ENCODE measurements at places on chromosomes 3 and 15. TPM values are rescaled to one million over a fixed set of nuclear protein-coding genes. Genes with fewer than 3 reads are reported as not detected.

- no peaks in the 10 kb centered on the region for H3K27me3 ChIP-seq
- no peaks in the 10 kb centered on the region for H3K4me1 ChIP-seq
- DNase-seq = peak; percentile 28
- no peaks in the 10 kb centered on the region for H3K36me3 ChIP-seq
- H3K4me3 ChIP-seq = no peak overlapping the region
Observed at GRCh38 chr3:142828703-142829305, 60.1 kb downstream of the PCOLCE2 start.

DNA sequence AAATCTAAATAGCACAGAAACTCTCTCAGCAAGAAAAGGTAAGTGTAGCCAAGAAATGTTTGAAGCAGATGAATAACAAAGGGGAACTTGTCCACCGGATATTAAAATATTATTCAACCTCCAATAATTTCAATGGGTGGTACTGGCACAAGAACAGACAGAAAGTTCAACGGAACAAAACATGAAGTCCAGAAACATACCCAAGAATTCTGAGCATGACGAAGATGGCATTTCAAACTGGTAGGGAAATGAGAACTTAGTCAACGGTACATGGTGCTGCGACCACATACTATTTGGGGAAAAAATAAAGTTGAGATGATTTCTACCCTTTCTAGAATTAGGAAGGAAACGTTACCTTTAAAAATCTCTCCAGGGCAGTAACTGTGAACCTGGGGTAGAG is 5.5 kb downstream of the CHSY1 start:
- no peak for DNase-seq
- H3K4me3 ChIP-seq = peak overlapping the region; percentile 40
- H3K4me1 ChIP-seq = peaks cover 62% of the 10 kb centered on the region
- H3K27ac ChIP-seq = peak overlapping the region; percentile 57
- H3K27me3 ChIP-seq = no peaks in the 10 kb centered on the region
- H3K36me3 ChIP-seq = no peaks in the 10 kb centered on the region

DNA sequence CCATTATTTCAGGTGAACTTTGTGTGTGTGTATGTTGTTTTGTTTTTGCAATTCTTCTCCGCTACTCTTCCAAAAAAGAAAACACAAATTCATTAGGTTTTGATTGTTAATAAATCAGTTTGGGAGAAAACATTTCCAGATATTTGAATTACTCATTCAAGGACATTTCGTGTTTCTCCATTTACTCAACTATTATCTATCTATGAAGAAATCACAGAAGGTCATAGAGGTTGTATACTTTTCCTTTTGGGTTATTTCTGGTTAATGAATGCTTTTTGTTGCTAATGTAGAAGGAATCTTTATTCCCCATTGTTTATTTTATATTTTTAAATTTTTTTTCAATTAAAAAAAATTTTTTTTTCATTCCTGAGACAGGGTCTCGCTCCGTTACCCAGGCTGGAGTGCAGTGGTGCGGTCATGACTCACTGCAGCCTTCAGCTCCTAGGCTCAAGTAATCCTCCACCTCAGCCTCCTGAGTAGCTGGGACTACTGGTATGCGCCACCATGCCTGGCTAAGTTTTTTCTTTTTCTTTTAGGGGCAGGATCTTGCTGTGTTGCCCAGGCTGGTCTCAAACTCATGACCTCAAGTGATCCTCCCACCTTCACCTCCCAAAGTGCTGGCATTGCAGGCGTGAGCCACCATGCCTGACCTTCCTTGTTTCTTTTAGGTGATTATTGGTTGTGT is 28.4 kb downstream of the IGF1R start:
- H3K4me1 ChIP-seq = peaks cover 21% of the 10 kb centered on the region
- H3K27ac ChIP-seq = peak overlapping the region; percentile 67
- DNase-seq = no peak
- no peaks in the 10 kb centered on the region for H3K36me3 ChIP-seq
- no peaks in the 10 kb centered on the region for H3K27me3 ChIP-seq

DNA sequence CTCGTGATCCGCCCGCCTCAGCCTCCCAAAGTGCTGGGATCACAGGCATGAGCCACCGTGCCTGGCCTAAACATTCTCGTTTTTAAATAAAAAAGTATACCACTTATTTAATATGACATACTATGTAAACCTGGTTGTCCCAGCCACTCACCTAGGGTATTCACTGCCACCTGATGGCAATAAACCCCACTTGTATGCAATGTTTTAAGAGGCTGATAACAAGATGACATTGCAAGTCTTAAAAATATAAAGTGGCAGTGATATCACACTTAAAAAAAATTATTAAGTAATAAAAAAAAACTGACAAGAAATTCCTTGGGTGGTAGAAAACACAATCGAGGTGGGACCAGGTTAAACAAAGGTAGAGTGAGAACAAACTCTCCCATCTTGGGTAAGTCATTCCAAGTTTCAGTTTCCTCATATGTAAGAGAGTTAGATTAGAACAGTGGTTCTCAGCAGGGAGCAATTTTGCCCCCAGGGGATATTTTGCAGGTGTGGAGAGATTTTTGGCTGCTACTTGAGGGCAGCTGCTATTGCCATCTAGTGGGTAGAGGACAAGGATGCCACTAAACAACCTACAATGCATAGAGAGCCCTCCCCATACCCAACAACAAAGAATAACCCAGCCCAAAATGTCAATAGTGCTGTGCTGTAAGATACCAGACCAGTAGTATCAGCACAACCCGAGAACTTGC is 14.5 kb downstream of the ARF4 start:
- H3K27ac ChIP-seq = no peak overlapping the region
- H3K27me3 ChIP-seq = no peaks in the 10 kb centered on the region
- no peak overlapping the region for H3K4me3 ChIP-seq

Gene SLC7A14
- not detected for total RNA-seq

DNA sequence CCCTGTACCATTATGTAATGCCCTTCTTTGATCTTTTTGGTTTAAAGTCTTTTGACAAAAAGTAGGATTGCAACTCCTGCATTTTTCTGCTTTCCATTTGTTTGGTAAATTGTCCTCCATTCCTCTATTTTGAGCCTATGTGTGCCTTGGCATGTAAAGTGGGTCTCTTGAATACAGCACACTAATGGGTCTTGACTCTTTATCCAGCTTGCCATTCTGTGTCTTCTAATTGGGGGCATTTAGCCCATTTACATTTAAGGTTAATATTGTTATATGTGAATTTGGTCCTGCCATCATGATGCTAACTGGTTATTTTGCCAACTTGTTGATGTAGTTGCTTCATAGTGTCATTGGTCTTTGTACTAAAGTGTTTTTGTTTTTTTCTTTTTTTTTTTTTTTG is 32.4 kb downstream of the CMC1 start:
- peaks cover 16% of the 10 kb centered on the region for H3K36me3 ChIP-seq
- H3K27me3 ChIP-seq = no peaks in the 10 kb centered on the region
- no peak overlapping the region for H3K27ac ChIP-seq
- H3K4me3 ChIP-seq = no peak overlapping the region
- DNase-seq = no peak

GRCh38 chr3:197450810-197451209 is 105.0 kb downstream of the BDH1 start:
- DNase-seq = no peak
- H3K27ac ChIP-seq = no peak overlapping the region
- H3K4me3 ChIP-seq = no peak overlapping the region
- H3K4me1 ChIP-seq = peaks cover under 1% of the 10 kb centered on the region

DNA sequence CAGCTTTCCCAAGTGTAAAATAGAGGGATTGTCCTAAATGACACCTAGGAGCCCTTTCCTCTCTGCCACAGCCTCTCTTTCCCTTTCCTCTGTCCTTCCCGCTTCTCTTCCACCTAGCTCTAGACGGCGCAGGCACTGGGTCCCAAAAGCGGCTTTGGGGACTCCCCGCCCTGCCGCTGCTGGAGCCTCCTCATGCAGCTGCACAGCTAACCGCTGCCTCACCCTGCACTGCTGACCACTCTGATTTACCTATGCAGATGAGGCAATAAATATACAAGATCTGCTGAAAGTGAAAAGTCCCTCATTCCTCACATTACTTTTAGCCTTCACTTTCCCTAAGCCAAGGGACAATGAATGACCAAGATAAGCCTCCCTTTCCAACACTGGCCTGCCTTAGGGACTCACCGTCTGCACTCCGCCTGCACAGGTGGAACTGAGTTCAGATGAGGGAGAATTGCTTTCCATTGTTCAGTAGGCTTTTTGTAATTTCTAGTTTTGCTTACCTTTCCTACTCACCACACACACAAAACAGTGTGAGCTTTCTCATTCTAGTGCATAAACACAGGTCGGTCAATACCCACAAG is 197.5 kb upstream of the BCL6 start:
- H3K27me3 ChIP-seq = no peaks in the 10 kb centered on the region
- H3K4me1 ChIP-seq = no peaks in the 10 kb centered on the region
- H3K36me3 ChIP-seq = no peaks in the 10 kb centered on the region
- no peak overlapping the region for H3K4me3 ChIP-seq
- no peak for DNase-seq

- no peak overlapping the region for H3K4me3 ChIP-seq
- no peaks in the 10 kb centered on the region for H3K36me3 ChIP-seq
- no peak overlapping the region for H3K27ac ChIP-seq
- peaks cover 6% of the 10 kb centered on the region for H3K4me1 ChIP-seq
Observed at GRCh38 chr3:35659768-35660167, 20.4 kb downstream of the ARPP21 start.

DNA sequence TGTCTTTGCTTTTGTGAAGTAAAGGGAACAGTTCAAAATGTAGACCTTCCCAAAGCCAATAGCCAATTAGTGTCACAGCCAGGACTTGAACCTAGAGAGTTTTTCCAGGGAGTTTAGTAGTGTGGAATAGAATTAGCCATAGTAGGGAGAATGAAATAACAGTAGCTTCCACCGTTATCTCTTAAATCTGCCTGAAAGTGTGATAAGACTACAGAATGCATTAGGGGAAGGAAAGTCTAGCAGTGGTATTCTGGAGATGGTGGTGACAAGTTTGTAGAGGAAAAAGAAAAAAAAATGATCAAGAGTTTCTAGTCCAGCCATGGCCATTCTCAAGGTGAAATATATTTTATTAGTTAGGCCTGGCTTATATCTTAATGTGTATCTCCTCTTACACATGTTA is 13.8 kb downstream of the ATP11B start:
- no peaks in the 10 kb centered on the region for H3K27me3 ChIP-seq
- DNase-seq = no peak
- H3K36me3 ChIP-seq = no peaks in the 10 kb centered on the region
- no peak overlapping the region for H3K4me3 ChIP-seq

All from thoracic aorta (tissue), 2 donors.